ENCODE measurements at places on chromosomes 2 and 18.
A peak's percentile ranks its signal among the peaks of the same experiment; 100 is the strongest.

GRCh38 chr2:212146416-212146815 lies 392.2 kb downstream of the ERBB4 start:
- no peak for DNase-seq

GRCh38 chr18:11995445-11996189 lies 14.3 kb downstream of the IMPA2 start:
- DNase-seq: peak; percentile 43

- DNase-seq: no peak
Measured at GRCh38 chr2:224401641-224402342, at the start of gene FAM124B. FAM124B (minus strand) TSS chr2:224402107; CDS start chr2:224401768, 339 bp downstream.

DNA sequence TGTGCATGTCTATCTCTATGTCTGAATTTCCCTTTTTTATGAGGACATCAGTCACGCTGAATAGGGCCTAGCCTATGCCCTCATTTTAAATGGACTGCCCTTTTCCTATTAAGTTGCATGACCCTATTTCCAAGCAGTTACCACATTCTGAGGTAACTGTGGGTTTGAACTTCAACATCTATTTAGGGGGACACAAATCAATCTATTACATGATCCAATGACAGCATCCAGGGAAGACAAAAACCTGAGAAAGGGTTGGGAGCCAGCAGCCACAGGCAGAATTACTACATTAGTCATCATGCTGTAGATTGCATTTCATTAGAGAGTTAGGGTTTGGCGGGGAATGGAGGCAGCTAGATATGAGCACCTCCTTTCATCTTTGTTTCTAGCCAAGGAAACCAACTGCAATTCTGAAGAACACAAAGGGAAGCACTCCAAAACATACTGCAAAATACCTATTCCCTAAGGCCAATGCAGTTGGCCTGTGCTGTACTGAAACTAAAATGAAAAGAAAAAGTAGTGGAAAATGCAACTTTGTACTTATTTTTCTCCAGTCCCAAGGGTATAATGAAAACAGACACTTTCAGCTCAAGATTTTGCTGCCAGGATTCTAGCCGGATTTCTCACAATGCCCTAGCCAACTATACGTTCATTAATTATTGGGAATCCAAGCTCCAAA lies 40.4 kb upstream of the C1D start:
- DNase-seq: peak; percentile 30

- peak; percentile 59 for DNase-seq
Measured at GRCh38 chr2:187003038-187003554, 154.1 kb upstream of the ZSWIM2 start.

DNA sequence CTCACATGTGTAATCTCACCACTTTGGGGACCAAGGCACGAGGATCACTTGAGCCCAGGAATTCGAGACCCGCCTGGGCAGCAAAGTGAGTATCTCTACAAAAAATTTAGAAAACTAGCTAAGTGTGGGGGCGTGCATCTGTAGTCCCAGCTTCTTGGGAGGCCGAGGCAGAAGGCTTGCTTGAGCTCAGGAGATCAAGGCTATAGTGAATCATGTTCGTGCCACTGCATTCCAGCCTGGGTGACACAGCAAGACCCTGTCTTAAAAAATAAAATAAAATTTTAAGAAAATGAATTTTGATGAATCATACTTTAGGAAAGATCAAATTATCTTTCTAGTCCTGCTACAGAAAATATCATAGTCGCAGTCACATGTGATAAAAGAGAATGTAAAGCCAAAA lies 46.9 kb downstream of the CABYR start:
- no peak for DNase-seq

DNA sequence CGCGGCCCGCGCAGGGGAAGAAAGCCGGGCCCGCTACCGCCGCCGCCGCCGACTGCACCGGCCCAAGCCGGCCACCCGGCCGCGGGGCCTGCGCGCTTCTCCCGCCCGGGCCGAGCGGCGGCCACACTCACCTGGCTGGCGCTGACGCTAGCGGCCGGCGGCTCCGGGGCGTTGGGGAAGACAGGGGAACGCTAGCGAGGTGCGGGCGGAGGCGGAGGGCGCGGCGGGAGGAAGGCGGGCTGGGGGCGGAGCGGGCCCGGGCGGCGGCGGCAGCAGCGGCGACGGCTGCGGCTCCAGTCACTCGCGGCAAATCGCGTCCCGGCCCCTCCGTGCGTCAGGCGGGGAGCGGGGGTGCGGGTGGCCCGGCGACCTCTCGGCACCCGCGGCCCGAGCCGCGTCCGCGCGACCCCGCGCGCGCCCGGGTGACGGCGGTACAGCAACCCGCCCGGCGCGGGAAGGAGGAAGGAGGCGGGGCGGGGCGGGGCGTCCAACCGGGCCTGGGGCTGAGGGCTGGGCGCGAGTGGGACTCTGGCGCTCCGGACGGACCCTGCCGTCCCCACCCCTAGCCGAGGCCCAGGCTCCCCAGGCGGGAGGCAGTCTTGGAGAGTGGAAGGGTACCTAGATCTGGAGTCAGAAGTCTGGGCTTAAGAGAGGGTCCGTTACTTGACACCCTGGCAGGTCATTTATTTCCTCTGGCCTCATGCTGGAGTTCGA lies at the start of gene SESTD1:
SESTD1 (minus strand) TSS at position 465 of the 714 bp plus-strand sequence. CDS start 72,991 bp downstream, outside the sequence.
- peak; percentile 25 for DNase-seq

GRCh38 chr2:99832926-99833325 lies 309.5 kb downstream of the AFF3 start:
- DNase-seq: no peak

GRCh38 chr2:237315170-237315828 lies 98.7 kb downstream of the COL6A3 start:
- DNase-seq: no peak

GRCh38 chr2:218694405-218695145 lies 16.1 kb upstream of the TTLL4 start:
- DNase-seq: no peak

GRCh38 chr2:27798486-27798885 lies 27.0 kb downstream of the MRPL33 start:
- no peak for DNase-seq

DNA sequence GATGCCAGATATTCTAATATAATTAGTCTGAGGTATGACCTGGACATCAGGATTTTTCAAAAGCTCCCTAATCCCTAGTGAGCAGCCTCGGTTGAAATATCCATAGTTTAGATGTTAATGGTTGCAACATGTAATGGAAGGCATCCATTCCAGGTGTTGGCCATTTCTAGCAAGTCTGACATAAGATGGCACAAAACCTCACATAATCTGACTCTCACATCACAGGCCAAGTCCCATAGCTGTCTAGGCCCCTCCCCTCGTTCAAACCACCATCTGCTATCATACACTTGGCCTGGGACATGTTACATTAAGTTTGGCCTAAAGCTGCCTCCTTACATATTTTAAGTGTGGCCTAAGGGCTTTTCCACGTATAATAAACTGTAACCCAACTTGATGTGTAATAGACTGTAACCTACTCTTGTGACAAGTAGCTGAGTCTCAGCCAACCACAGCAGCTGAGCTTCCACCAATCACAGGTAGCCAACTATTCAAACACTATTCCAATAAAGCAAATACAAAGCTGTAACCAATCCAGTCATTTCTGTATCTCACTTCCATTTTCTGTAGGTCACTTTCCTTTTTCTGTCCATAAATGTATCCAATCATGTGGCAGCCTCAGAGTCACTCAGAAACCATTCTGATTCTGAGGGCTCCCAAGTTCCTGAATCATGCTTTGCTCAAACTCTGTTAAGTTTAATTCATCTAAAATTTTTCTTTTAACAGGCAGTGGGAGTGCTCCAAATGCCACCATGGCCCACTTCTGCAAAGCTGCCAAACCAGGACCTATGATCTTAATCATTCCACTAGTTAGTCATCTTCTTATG lies 59.4 kb downstream of the ADD2 start:
- peak; percentile 48 for DNase-seq

DNA sequence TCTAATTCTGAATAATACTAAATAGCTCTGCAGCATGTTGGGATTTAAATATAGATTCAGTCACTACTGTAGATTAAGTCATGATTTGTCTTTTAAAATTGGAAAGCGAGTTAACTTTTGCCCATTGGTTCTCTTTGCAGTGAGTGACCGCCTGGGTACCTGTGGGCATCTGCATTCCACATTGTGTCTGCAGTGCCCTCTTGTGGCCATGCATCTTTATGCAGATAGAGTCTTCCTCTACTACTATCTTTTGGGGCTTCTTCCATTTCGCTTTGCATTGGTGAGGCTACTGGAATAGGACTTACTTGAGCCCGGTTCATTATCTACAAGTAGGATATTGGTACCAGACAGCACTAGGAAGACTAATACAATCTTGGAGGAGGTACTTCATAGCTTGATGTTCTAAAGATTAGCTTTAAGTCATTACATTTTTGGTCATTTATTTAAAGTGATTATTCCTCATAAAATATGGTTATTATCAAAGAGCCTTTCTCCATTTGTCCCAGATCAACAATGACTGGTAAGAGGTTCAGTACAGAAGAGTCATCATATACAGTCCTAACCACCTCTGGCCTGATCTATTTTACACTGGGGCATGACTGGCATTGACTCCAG lies 203.0 kb downstream of the SOCS6 start:
- peak; percentile 8 for DNase-seq

GRCh38 chr18:23316988-23317387 lies 136.1 kb upstream of the RIOK3 start:
- peak; percentile 20 for DNase-seq

DNA sequence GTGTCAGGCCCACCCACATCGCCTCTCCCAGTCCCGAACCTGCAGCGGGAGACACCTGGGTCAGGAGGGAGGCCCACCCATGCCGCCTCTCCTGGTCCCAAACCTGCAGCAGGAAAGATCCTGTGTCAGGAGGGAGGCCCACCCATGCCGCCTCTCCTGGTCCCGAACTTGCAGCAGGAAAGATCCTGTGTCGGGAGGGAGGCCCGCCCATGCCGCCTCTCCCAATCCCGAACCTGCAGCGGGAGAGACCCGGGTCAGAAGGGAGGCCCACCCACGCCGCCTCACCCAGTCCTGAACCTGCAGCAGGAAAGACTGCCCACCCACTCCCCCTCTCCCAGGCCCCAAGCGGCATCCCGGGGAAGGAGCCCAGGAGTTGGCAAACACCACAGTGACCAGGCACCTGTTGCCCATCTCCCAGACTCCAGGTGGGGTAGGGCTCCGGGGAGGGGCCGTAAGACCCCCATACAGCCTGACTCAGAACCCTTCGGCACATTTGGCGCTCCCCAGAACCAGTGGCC lies 7.8 kb downstream of the SLC66A2 start:
- DNase-seq: no peak

- no peak for DNase-seq
Measured at GRCh38 chr2:1800716-1801388, 56.5 kb upstream of the PXDN start.

- DNase-seq: peak; percentile 36
Measured at GRCh38 chr2:121363632-121364420, 78.8 kb upstream of the TFCP2L1 start.

GRCh38 chr18:11566236-11566965 lies 43.0 kb upstream of the SLC35G4 start:
- DNase-seq: no peak

- DNase-seq: peak; percentile 99
Measured at GRCh38 chr2:98869272-98869641, 66.8 kb downstream of the CRACDL start.

GRCh38 chr2:118752762-118753429 lies 94.6 kb downstream of the EN1 start:
- DNase-seq: no peak

DNA sequence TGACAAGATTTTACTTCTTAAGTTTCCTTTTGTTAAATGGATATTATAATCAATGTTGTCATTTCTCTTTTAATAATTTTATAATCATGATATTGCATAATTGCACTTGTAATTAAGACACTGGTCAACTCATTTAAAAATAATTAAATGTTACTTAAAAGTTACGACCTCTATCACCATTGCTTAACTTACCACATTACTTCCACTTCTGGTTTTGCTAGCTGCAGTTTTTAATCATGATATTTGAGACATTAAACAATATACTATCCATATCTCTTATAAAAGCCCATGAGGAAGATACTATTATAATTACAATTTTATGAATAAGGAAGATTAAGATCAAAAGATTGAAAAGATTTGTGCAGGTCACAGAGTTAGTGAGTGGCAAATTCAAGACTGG lies 502.0 kb downstream of the RNF144A start:
- DNase-seq: no peak

GRCh38 chr18:7830468-7830867 lies 263.4 kb downstream of the PTPRM start:
- no peak for DNase-seq

GRCh38 chr2:33268246-33268831 lies 208.1 kb upstream of the RASGRP3 start:
- no peak for DNase-seq

DNA sequence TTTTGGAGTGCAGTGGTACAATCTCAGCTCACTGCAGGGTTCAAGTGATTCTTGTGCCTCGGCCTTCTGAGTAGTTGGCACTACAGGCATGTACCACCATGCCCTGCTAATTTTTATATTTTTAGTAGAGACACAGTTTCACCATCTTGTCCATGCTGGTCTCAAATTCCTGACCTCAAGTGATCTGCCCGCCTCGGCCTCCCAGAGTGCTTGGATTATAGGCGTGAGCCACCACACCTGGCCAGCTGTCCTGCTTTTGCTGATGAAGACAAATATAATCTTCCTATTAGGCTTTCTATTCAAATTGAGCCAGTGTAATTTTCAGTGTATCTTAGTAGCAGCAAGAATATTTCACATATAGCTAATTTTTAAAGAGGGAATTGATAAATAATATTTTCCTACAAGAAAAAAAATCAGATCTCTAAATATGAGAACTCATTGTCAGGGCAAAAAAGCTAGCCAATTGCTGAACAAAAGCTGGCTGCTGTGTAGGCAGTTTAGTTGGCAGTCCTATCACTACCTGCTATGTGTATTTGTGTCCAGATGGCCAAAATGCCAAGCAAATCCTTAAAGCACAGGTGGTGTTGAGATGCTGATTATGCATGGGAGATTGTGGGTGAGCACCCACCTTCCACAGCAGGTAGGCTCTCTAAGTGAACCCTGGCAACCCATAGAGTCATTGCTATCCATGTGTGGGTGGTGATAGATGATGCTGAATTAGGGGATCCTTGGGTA lies 60.8 kb upstream of the STAM2 start:
- no peak for DNase-seq

DNA sequence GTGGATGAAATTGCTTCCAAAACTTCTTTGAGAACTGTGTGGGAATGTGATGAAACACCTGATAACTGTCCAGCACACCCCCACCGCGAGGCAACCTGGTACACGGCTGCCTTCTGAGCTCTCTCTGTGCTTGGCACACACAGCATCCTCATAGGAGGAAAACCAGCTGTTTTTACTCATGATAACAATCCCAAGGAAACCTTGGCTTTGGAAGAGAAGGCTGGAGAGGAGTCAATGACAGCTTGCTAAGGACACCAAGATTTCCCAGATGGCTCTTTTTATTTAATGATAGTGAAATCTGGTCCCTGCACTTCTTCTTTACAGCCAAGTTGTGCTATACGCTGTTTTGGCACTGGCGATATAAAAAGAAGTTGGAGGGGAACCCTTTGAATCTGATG lies 232.5 kb upstream of the FN1 start:
- DNase-seq: no peak

Data from NCI-H226 (cell line).